T-helper 2 cell (primary cell): ENCODE measurements at places on chromosomes 11 and 22.
A peak's percentile ranks its signal among the peaks of the same experiment; 100 is the strongest.

DNA sequence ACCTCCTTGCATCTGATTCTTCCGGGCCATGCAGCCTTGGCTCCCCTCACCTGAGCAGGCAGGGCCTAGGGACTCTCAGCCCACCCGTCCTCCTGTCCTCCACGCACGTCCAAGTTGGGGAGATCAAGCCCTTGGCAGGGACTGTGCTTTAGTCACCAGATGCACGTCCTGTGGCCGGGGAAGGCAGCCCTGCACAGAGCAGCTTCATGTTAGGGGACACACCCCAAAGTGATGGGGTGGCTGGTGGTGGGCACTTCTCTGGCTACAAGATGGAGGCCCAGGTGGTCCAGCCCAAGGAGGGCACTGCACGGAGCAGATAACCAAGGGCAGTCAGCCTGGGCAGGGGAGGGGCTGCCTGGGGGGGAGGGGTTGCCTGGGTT, 1.2 kb downstream of the MUC5B start:
- no peak for DNase-seq

DNA sequence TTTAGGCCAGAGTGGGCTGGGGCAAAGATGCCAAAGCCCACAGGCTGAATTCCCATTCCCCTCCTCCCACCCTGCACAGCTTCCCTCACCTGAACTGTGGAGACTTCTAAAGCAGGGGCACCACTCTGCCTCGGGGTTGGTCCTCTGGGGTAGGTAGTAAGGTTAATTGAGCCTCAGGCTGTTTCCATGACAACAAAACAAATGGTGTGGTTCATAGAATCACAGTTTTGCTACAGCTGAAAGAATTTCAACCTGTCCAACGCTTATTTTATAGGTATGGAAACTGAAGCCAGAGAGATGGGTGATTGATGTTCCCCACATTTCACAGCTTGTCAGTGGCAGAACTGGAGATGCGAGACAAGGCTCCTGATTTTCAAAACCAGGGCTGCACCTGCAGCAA, 109.5 kb downstream of the SNX19 start:
- no peak for DNase-seq

DNA sequence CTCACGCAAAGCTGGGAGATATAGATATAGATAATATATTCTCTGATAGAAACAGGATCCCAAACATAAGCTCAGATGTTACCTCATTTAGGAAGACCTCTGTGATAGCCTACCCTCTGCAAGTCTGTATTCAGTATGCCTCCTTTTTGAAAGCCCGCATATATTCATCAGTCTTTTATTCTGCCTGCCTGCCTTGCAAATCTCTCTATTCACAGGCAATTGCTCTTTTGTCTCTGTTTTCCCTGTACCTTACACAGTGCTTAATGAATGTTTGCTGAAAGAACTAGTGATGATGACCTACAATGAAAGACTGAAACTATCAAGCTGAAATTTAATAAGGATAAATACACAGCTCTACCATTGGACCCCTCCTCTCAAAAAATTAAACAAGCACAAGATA, 18.4 kb downstream of the DEUP1 start:
- DNase-seq: no peak

GRCh38 chr11:118437208-118438125, 1.2 kb downstream of the KMT2A start:
- DNase-seq: peak; percentile 62

- no peak for DNase-seq
Measured at GRCh38 chr11:45679806-45680205, 14.4 kb upstream of the CHST1 start.

DNA sequence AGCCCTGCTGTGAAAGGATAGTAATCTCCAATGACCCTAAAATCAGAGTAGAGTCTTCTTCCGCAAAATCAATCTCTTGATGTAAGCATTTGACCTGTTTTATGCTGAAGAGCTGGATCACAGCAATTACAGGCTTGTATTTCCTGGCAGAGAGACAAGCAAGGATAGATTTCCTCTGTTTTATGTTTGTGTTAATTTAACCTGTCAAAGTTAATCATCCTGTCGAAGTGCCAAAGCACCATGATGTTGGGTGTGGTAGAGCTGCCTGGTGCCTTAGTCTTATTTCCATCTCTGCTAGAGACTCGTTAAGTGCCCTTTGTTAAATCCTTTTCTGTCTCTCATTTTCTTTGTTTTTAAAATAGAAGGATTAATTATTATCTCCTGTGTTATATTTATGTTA, 248.1 kb downstream of the CNTN5 start:
- DNase-seq: no peak

- DNase-seq: no peak
Measured at GRCh38 chr11:19849947-19850593, 137.4 kb downstream of the NAV2 start.
